GM12878 (cell line): ENCODE measurements at places on chromosomes 6 and 20.

- DNase-seq: no peak
Measured at GRCh38 chr6:92667843-92668242, 751.5 kb downstream of the EPHA7 start.

DNA sequence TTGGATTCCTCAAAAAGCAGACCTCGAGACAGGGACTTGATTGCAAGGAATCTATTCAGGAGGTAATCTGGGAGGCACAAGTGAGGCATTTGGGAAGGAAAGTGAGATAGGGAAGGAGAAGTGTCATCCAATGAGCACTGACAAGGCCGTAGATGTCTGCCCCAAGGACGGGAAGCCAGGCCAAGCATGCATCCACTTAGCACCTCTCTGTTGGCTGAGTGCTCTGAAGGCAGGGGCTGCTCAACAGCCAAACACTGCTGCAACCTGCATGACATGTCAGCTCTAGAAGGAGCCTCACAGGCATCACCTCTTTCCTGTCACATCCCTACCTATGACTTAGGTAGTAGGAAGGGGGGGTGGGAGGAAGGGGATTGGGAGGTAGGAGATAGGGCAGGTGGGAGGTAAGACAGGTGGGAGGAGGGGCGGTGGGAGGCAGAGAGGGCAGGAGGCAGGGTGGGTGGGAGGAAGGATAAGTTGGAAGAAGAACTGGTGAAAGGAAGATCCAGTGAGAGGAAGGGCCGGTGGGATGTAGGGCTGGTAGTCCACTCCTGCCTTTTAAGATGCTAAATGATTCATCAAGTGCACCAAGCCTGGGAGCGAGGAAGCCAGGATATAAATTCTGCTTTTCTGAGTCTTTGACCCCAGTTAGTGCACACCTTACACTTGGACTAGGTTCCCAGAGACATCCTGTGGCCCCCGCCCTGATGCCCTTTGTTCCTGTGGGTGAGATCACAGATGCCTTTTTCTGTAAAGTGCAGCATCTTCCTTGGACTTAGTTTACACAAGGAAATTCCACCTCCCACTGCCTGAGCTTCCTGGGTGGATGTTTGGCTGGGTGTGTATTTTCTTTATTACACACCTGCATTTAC lies 83.8 kb upstream of the NXT1 start:
- no peak for DNase-seq

- DNase-seq: no peak
Measured at GRCh38 chr6:20575125-20575524, 40.9 kb downstream of the CDKAL1 start.

DNA sequence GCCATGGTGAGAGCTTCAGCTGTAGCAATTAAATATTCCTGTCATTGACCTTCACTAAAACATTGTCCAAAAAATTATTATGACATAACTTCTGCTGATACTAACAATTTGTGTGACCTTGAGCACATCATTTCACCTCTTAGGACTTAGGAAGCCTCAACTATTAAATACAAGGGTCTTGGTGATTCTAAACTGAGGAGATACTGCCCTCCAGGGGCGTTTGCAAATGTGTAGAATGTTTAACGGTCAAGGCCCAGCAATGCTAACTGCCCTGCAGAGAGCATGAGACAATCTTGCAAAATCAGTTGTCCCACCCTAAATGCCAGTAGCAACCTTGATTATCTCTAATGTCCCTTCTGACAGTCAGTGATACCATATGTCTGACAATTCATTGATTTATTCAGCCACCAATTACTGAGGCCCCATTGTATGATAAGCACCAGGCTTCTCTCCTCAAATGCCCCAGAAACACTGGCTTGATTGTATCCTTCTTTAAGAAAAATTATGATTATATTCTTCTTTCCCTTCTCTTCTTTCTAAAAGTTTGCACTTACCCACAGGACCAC lies 284.1 kb upstream of the PLN start:
- no peak for DNase-seq

DNA sequence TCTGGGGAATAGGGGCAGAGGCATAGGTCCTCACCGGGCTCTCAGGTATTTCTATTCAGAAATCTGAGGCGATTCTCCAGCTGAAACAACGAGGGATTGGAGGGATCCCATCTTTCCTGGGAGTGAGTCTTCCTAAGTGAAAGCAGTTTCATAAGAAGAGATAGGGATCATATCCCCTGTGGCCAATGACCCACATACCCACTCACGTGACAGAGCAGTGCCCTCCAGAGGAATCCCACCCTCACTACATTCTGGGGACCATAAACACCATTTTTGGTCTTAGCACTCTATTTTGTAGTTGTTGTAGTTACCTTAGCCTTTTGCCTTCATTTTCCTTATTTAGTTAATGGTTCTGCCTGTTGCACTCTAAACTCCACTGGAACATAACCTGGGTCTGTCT lies 121.1 kb downstream of the GPR63 start:
- DNase-seq: no peak

DNA sequence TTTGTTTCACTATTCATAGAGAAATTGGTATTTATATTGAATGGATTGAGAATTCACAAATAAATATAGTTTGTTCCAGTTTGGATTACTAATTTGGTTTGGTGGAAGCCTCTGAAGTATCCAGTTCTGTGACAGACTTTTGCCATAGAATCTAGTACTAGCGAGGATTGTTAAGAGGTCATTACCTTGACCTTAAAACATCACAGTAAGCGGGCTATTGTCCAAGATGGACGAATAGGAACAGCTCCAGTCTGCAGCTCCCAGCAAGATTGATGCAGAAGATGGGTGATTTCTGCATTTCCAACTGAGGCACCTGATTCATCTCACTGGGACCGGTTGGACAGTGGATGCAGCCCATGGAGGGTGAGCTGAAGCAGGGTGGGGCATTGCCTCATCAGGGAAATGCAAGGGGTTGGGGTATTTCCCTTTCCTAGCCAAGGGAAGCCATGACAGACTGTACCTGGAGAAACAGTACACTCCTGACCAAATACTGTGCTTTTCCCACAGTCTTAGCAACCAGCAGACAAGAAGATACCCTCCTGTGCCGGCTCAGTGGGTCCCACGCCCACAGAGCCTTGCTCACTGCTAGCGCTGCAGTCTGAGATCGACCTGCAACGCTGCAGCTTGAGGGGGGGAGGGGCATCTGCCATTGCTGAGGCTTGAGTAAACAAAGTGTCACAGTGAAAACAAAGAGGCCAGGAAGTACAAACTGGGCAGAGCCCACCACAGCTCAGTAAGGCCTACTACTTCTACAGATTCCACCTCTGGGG lies 66.4 kb upstream of the NEDD9 start:
- no peak for DNase-seq

- no peak for DNase-seq
Measured at GRCh38 chr6:134732763-134733162, 217.1 kb downstream of the ALDH8A1 start.

DNA sequence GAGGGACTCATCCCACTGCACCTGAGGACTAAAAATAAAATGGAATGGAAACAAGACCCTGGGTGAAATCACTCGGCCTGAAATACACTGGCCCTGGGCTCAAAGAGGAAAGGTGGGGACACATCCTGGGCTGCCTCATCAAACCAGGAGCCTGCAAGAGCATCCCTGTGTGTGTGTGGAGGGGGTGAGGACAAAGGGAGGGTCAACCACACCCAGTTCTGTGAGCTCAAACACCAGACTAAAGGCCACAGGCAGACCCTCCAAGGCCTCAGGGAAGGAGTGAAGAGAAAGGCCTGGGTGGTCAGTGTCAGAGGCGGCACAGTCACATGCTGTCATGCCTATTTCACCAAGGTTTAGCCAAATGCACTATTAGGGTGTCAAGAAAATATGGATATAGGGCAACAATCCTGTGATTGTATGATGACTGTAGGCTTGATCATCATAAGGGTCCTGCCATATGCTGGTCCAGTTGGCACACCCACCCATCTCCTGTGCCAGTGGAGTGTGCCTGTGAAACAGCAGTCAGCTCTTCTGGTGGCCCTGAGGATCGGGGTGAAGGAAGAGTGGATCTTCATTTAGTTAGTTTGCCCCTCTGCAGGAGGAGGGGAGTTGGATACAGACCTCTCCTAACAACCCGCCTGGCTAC lies 28.9 kb downstream of the SRSF3 start:
- DNase-seq: no peak

DNA sequence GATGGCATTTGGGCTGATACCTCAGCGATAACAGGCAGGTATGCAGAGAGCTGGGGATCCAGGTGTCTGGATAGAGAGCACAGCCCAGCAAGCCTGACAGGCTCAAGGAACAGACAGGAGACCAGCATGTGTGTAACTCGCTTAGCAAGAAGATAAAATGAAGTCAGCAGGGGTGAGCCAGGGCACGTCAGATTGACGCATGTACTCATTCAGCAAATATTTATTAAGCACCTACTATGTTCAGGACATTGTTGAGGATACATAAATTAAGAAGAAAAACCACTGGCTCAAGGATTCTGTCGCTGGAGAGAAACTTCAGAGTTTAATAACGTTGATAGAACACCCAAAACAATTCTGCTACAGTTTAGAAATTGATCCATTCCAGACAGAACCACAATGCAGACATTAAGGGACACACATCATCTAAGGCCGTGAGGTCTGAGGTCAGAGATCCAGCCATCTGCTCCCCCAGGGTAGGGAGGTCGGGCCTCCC lies 1.0 kb upstream of the DUSP22 start:
- DNase-seq: no peak

- DNase-seq: no peak
Measured at GRCh38 chr6:87870556-87870955, 168.5 kb upstream of the AKIRIN2 start.

- no peak for DNase-seq
Measured at GRCh38 chr20:9514461-9515213, at the start of gene LAMP5. Gene LAMP5 (plus strand): TSS chr20:9514590. CDS start chr20:9514853, 263 bp downstream.

- DNase-seq: no peak
Measured at GRCh38 chr20:40891351-40891750, 137.3 kb upstream of the TOP1 start.

DNA sequence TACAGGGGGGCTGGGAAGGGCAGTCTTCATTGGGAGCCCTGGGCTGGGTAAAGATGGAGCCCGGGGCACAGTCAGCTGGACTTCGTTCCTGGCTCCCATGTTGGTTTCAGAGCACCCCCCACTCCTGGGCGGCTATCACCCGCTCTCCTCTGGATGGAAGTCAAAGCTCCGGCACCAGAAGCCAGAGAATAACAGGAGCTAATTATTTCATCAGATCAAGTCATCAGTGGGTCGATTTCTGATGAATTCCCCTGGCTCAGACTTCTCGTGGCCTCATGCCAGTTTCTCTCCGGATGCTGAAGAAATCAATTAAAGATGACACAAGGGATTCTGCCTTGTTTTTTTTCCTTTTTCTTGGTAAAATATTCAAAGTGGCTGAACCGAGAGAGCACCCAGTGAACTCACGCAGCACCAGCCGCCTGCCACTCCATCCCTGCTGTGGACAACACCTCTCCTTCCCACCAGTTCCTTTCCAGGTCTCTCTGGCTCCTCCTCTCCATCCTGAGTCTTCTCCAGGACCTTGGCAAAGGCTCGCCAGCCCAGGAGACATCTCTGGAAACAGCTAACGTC lies 22.5 kb downstream of the SULF2 start:
- DNase-seq: no peak

- DNase-seq: peak; percentile 13
Measured at GRCh38 chr6:17015144-17015543, 86.7 kb upstream of the STMND1 start.

DNA sequence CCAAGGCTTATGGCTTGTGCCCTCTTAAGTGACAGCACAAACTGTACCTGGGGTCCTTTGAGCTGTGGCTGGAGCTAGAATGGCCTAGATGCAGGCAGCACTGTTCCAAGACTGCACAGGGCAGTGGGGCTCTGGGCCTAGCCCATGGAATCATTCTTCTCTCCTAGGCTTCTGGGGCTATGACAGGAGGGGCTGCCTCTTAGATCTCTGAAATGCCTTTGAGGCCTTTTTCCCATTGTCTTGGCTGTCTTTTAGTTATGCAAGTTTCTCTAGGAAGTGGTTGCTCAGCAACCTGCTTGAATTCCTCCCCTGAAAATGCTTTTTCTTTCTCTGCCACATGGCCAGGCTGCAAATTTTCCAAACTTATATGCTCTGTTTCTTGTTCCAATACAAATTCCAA lies 183.4 kb downstream of the WDR27 start:
- DNase-seq: no peak

- no peak for DNase-seq
Measured at GRCh38 chr6:169263836-169264608, 10.4 kb upstream of the THBS2 start.

GRCh38 chr6:1554476-1555310 lies 55.0 kb upstream of the FOXC1 start:
- DNase-seq: peak; percentile 57

DNA sequence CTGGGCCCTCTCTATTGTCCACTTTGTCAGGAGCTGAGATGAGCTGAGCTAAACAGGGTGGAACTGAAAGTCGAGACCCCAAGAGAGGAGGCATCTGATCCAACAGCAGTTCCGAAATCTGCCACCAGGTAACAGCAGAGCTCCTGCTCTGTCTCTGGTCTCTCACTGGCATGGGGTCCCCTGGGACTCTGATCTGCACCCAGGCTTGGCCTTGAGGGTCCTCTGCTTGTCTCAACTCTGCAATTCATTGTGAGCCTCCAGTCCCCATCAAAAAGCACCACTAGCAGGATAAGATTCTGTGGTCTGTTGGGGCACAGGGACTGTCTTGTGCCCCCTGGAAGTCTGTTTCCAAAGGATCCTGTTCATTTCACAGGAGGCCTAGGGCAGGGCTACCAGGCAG lies 62.5 kb upstream of the TOP1 start:
- DNase-seq: no peak

DNA sequence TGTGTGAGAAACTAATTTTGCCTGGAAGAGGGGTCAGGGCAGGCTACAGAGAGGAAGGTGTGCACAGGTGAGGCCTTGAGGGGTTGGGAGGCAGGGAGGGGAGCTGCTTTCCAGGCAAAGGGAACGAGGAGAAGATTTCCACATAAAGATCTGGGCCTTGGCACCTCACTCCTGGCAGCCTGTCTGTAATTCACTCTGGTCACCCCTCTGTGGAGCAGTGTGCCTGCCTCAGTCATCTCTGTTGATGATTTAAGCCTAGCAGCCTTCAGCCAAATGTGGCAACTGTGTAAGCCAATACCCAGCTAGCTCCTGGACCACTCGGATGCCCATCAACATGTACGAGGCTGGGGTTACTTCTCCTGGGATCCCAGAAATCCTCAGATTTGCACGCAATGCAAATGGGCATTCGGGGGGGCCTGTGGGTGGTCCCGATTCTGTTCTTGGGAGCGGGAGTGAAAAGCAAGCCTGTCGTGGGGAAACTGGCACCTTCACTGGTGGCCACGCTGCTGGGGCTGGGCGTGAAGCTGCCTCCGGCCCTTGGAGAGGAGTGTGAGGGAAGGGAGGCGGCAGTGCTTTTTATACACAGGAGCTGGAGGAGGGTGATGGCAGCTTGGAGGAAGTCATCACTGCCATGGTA lies 360.4 kb downstream of the ZFAND3 start:
- no peak for DNase-seq
